ENCODE measurements at places on chromosomes 7 and 10.

DNA sequence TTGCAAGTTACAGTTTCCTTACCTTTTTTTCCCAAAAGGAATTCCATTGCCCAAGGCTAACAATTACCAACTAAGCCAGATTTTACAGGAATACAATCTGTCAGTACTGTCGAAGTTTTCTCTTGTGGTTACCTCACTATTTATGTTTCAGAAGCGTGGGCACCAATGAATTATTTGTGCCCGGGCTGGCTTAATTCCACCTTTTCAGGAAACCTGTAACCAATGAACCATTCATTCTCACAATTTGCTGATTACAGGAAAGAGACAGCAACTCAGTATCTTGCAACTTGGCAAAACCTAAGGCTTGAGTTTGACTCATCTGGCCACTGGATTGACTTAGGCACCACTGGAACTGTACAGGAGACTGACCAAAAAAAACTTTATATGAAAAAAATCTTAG is 485.6 kb downstream of the INHBA start:
- no peak for DNase-seq

DNA sequence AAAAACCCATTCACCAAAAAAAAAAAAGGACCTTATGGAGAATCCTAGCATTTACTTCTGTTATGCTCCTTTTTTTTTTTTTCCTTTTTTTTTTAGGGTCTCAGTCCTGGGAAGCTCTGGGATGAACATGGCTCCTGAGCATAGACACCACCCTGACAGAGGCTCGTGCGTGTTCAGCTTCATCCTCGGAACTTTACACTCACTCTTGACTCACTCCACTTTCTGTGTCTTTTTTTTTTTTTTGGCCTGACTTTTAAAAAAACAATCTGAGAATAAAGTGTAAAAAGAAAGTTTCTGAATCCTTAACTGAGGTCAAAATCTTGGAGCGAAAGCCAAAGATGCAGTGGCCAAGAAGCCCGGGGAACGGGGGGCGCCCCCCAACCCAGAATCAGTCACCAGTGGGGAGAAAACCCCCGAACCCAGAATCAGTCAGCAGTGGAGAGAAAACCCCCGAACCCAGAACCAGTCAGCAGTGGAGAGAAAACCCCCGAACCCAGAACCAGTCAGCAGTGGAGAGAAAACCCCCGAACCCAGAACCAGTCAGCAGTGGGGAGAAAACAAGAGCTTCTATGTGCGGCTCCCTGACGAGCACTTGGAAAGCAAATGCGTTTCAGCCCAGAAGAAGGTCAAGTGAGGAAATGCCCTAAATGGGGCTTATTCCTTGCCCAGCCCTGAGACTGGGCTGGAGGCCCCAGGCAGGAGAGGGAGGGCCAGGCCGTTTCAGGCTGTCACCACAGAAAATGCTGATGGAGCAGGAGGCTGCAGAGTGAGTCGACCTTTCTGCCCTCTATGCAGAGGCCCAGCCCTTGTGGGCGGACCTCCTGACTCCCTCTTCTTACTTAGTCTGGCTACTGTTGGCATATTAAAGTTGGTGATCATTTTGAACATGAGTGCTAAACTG is 19.0 kb upstream of the PFKP start:
- DNase-seq, result no peak

DNA sequence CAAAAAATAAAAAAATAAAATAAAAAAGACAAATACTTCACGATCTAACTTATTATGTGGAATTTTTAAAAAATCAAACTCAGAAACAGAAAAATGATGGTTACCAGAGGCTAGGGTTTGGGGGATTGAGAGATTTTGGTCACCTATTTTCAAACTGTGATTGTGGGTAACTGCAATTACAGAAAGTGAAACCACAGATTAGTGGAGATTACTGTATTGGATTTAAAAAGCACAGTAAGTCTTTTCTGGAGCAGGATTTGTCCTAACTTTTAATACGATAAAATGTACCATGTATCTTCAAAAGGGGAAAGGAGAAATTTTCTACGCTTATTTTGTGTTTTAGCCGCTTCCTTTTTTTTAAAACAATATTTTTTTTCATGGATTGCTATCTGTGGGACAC is 1204.9 kb upstream of the LRRTM3 start:
- DNase-seq, result no peak

GRCh38 chr7:117493460-117493859 is 13.6 kb downstream of the CFTR start:
- DNase-seq, result no peak

Measured in stimulated activated CD4-positive, alpha-beta T cell treated with anti-CD3 and anti-CD28 coated beads, Interleukin-2, amount 100 ng/mL, for 4 hours (primary cell).